Activated B cell treated with CpG ODN at 0.5 μM for 24 hours (primary cell): ENCODE measurements at places on chromosomes 7 and 10.

DNA sequence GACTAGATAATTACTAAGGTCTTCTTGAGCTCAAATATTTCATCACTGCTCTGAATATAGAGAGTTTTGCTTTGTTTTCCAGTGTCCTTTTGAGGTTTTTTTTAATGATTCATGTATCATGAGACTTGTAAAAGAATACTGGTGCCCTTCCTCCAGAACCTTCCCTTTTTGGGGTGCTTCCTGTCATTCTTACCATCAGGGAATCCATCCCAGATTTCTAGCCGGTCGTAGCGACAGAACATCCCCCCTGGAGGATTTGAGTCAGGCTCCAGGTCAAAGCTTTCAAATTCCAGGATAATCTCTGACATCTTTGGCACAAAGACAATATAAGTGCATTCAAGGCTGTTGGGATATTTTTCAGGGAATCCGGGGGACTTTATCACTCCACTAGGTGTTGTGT is 71.0 kb downstream of the NRP1 start:
- no peak for DNase-seq

DNA sequence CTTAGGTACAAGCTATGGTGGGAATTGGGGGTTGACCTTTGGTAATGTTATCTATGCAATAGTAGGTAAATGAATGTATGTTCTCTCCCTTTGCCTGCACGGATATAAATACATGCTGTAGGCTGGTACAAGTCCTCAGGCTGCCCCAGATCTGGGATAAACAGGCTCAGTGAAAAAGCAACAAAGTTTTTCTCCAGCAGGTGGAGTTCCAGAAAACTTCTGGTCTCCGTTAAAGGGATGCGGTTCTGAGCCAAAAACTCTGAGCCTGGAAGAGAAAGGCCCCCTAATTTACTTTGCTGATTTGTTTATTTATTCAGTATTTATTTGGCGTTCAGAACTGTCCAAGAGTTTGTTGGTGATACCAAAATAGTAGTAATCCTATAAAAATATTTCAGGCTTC is 204.7 kb downstream of the ADRA2A start:
- no peak for DNase-seq

GRCh38 chr10:131947631-131948347 is 33.9 kb downstream of the BNIP3 start:
- DNase-seq, result no peak

GRCh38 chr7:125136341-125136740 is 206.7 kb upstream of the POT1 start:
- DNase-seq, result no peak

GRCh38 chr7:48112401-48113165 is 23.5 kb downstream of the UPP1 start:
- no peak for DNase-seq

DNA sequence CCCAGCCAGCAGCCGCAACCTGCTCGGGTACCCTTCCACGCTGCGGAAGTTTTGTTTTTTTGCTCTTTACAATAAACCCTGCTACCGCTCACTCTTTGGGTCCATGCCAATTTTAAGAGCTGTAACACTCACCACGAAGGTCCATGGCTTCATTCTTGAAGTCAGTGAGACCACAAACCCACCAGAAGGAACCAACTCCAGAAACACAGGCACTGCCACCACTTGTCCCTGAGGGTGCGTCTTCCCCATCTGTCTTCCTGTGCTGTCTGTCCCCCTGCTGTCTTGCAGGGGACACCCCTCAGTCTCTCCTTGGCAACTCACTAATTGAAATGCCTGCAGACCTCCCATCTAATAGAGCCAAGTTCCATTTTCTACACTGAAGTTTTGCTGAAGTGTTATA is 48.5 kb upstream of the RSU1 start:
- no peak for DNase-seq

GRCh38 chr7:42883950-42884349 is 27.9 kb downstream of the C7orf25 start:
- DNase-seq, result peak; percentile 25

- no peak for DNase-seq
These were observed 48.1 kb downstream of the SORBS1 start for GRCh38 chr10:95513008-95513589.

DNA sequence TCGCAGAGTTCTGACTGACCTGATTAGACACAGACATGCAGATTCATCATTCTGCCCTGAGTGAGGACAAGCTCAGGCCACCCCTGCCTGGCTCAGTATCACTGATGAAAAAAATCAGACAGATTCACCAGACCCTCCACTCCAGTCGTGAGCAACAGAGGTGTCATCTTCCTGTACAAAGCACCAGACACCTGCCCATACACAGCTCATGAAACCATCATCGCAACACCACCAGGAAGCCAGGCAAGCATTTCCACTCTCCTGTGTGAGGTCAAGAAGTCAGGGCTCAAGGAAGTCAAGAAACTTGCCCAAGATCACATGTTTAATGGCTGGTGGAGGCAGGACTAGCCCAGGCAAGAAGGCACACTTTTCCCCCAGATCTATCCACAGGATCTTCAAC is 163.0 kb downstream of the CALN1 start:
- DNase-seq, result no peak

- no peak for DNase-seq
These were observed 267.2 kb upstream of the SLC26A5 start for GRCh38 chr7:103712991-103713778.

DNA sequence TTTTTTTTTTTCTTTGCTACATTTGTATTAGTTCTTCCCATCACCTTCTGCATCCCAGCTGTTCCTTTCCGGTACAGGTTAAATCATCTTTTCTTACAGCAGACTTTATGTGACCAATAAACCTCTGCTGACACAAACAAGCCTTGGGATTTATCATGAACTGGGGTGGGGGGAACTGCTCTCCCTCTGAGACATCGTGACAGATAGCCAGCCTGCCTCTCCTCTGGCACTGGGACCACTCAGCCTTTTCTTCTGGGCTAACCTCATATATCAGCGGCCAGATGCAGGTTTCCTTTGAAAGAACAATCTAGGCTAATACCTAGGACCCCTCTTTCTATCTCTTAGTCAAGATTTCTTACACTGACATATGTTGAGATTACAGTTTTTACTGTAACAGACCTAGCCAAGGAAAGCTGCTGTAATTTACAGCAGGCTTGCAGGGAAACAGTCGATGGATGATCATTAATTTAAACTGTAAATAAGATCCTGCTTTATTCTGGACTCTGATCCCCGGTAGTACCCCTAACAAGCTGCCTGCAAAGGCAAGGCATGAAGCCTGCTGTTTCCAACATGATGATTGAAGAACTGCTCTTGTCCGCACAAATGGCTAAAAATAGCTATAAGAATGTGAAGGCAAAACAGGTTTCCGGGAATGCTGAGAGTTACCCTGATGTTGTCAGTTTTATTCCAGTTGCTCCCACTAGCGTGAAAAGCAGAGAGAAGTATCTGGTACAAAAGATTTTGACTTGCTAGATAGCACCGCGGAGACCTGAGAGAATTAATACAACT is 338.7 kb downstream of the SORCS1 start:
- DNase-seq, result no peak

DNA sequence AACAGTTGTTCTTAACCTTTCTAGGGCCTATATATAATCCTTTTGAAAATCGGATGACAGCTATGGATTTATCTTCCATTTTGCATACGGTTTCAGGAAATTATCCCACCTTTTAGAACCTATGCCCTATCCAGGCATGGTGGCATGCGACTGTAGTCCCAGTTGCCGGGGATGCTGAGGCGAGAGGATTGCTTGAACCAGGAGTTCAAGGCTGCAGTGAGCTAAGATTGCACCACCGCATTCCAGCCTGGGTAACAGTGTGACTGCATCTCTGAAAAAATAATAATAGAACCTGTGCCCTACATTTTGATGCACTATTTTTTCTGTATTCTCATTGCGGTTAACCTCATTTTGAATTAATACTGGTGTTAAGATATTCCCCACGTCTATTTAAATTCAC is 11.6 kb downstream of the CCAR1 start:
- no peak for DNase-seq

DNA sequence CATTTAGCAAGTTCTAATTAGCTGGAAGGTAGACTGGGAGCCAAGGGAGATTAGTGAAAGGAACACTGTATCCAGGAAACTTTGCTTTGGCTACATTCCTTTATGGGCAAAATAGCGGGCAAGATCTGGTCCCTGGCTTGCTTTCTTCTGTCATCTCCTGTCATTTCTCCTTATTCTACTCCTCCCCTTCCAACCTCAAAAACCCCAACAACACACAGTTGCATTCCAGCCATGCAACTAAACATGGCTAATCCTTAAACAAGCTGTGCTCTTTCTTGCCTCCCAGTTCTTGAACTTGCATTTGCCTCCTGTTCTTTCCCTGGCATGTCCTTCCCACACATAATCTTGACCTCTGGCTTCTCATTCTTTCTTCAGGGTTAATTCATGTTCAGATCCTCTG is 59.5 kb upstream of the CDCA7L start:
- DNase-seq, result no peak

DNA sequence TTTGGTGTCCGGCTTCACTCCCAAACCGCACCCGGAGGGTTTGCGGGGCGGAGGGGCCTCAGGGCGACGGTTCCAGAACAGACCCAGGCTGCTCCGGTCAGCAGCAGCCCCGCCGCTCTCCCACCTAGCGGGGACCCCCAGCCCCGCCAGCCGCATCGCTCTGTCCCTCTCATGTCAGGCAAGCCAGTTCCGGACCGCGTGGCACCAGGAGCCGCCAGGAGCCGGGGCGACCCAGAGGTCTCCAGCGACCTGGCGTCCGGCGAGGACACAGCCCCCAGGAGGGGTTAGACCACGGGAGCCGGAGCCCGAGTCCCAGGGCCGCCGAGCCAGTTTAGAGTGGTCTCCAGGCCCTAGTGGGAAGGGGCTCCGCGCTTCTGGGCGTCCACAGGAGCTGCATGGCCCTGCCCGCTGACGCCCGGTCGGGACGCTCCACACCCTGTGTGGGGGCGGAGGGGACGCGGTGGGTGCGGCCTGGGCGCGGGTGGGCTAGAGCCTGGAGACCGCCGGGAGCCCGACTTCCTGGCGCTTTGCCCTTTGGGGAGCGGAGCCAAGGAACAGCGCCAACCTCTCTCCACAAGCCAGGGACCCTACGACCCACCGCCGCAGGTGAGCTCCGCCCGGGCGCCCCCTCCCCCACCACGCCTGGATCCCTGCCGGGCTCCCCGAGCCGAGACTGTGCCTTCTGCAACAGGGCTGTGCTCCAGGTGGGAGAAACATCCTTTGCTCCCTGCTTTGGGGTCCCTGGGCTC is 43.4 kb downstream of the ZNF117 start:
- DNase-seq, result no peak

GRCh38 chr7:23017309-23017708 is 3.4 kb upstream of the HYCC1 start:
- DNase-seq, result no peak

DNA sequence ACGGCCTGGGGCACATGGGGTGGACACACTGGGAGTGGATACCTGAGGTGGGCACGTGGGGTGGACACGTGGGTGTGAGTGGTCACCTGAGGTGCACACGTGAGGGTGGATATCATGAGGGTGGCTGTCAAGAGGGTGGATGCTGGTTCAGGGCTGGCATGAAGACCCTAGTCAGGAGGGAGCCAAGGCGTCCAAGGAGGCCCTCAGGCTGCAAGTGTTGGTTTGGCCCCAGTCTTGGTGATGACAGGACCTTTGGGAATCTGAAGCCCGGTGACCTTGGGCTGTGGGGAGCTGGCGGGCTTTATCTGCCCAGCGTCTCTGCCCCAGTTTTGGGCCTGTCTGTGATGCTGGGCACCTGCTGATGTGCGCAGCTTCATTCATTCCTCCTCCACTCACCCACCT is 24.9 kb upstream of the PFKFB3 start:
- no peak for DNase-seq

DNA sequence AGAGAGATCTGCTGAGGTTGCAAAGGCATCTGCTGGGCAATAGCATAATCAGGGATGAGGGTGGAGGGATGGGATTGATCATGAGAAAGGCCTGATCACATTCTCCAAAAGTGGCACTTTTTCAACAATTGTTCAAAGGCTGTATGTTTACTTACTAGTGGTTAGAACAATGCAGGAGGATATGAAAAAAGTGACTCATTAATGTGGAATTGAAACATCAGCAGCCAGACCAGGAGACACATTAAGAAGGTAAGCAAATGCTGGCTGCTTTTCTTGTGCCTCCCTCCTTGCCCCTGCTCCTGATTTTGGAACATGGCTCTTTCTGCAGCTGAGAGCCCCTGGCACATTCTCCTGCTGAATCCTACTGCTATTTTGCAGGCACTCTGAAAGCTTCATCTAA is 63.5 kb downstream of the FAM204A start:
- DNase-seq, result no peak

DNA sequence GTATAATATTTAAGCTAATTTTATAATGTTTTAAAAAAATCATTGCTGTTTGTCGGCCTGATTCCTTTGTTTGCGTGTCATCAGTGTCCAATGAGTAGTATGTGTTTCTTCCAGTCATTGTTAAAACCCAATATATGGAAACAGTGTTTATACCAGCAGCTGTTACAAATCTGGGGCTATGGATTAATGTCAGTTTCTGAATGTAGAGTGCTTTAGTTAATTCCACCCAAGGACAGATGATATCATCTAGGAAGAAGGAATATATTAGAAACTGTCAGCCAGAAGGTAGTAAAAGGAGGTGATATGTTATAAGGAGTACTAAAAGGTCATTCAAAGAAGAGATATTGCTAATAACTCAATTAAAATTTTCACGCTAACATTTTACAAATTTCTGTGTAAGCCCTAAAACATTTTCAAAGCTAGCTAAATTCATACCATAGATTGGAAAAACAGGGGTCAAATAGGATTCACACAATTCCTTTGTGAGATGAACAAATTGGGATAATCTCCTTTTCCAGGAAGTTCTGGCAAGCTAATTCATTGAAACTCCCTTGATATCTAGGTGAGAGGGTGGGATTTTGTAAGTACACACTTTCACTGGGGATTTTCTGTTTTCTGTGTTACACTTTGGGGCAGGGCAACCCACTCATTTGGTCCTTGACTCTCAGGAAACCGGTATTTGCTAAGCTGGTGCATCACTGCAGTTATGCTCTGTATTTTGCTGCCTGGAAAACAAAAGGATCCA is 448.8 kb downstream of the LRMDA start:
- no peak for DNase-seq

DNA sequence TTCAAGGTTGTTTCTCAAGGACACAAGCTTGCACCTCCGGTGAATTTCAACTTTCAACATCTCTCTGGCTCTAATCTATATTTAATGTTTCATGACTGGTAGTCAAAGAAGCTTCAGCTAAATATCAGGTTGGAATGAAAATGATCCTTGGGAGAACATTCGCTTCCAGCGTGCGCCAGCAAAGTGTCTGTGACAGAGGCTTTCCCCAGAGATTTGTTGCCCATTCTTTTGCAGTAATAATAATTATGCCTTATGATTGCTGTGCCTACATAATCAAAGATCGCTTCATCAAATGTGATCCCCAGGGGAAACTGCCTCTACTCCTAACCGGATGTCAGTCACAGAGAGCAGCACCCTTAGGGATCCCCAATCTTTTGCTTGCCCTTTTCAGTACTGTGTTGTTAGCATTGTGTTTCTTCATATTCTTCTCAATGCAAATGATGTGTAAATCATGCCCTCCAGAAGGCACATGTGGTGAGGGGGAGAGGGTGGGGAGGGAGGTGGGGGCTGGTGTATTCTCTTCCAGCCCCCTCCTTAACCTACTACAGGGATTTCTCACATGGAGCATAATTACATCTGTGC is 30.5 kb downstream of the FZD1 start:
- no peak for DNase-seq

GRCh38 chr7:76252021-76252420 is 50.3 kb downstream of the SRRM3 start:
- DNase-seq, result no peak
